Activated CD8-positive, alpha-beta memory T cell treated with anti-CD3 and anti-CD28 coated beads for 1 hour (primary cell): ENCODE measurements at places on chromosomes 2 and 18.

- DNase-seq, result no peak
These were observed 31.2 kb downstream of the ARHGAP25 start for GRCh38 chr2:68765739-68766375.

DNA sequence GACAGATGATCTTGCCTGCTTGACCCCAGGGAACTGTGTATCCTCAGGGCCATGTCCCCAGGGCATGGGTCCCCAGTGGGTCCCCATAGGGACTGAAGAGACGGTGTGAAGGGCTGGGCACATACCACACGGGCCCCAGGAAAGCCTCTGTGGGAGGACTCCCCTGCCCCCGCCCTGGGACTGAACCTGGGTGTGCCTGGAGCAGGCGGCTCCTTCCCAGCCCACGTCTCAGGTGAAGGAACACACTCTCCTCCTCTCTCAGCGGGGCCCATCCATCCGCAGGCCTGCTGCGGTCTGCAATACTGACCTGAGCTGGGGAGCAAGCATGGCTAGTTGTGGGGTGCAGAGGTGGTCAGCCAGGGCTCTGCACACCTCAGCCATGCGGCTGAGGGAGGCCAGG is 45.2 kb downstream of the KIF1A start:
- no peak for DNase-seq

GRCh38 chr18:62186499-62186773 is 420 bp downstream of the PIGN start:
- DNase-seq, result no peak

GRCh38 chr2:46913471-46914381 is 1.9 kb downstream of the MCFD2 start:
- no peak for DNase-seq

DNA sequence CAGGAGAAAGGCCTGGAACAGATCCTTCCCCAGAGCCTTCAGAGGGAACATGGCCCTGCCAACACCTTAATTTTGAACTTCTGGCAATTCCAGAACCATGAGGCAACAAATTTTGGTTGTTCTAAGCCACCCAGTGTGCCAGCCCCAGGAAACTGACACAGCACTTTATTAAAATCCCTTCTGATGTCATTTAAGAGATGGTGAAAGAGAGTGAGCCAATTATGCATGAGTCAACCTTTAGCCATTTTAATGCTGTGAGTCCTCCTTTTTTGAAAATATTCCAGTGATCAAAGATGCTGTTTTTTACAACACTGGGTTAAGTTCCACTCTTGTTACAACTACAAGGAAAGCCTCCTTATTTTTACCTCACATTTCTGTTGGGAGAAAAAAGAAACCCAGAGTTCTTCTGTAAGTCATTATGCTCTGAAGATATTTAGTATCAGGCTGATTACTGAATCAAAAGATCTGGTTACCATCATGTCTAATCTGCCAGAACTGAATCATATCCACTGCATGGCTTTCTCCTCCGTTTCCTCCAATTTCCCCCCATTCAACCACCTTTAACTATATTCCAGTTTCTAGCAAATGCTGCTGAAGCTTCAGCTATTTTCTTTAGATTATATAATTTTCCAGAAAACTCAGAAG is 235.4 kb downstream of the TXNL1 start:
- DNase-seq, result no peak

DNA sequence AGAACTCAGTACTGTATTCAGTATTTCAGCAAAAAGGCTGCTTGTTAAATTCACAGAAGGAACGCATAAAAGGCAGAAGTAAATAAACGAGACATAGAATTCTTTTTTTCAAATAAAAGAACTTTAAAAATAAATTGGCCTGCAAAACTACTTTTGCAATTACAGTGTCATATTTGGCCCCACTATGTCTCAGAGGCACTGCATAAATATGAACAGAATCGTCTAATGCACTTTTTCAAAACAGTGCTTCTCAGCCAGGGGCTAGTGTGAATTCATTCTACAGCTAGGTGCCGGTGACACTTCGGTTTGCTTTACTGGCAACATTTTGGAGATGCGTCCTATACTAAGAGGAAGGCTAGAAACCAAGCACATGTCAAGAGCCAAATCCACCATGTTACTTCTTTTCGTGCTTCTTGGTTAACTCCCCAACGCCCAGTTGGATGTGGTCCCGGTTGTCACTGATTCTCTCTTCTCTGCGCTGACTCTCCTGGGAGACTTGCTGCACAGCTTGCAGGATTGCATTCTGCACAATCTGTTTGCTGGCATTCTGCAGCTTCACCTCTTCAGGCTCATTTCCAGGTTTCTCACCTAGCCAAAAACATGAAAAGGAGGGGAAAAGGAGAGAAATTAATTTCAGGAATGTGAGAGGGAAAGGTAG is 51.8 kb downstream of the AKAIN1 start:
- DNase-seq, result no peak

DNA sequence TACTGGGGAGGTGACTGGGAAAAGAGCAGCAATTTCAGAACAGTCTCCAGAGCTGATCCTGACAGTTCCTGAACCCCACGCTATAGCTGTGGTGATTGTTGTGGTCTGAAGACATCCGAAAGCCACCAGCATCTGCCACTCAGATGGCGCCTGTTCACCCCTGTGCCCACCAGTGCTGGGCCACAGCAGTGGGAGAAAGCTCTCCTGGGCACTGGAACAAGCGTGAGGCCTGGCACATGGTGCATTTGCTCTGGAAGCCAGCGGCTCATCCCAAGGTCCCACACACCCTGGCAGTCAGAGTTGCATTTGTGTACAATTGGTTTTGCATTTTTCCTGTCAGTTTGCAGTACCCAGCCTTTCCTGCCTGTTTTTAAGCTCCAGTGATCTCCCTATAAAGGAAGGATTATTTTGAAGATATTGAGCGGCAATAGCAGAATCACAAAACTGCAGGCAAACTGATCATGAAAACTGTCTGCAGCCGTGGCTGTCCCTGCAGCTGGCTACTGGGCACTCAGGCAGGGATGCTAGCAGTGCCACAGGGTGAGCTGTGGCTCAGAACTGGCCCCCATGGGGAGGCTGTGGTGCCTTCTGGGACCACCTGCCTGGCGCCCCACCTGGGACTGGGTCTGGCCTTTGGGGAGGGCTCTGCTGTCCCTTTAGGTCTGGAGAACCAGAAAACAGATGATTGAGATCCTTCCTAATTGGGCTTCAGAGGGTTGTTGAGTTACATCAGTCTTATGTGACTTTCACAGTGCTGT is 30.1 kb downstream of the IMPA2 start:
- DNase-seq, result no peak

DNA sequence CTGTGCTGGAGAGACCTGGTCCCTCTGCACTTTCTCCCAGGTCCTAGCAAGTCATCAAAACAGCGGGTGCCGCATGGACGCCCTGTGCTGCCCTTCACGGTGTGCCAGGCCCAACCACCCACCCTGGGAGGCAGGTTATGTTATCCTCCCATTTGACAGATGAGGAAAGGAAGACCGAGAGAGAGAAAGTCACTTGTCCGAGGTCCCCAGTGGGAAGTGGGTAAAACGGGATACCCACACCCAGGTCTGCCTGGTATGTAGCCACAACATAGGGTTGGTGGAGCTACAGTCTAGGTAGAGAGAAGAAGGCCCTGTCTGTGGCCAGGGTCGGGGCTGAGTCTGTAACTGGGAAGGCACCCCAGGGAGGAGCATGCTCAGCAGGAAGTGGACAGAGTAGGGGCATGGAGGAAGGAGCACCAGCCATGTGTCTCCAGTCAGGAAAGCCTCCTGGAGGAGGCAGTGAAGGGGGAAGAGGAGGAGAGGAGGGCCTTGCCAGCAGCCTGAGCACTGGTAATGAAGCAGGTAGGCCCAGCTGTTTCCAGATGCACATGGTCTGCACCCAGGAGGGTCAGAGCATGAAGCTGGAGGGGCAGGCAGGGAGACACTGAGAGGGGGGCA is 98.4 kb downstream of the ZFP36L2 start:
- DNase-seq, result no peak

DNA sequence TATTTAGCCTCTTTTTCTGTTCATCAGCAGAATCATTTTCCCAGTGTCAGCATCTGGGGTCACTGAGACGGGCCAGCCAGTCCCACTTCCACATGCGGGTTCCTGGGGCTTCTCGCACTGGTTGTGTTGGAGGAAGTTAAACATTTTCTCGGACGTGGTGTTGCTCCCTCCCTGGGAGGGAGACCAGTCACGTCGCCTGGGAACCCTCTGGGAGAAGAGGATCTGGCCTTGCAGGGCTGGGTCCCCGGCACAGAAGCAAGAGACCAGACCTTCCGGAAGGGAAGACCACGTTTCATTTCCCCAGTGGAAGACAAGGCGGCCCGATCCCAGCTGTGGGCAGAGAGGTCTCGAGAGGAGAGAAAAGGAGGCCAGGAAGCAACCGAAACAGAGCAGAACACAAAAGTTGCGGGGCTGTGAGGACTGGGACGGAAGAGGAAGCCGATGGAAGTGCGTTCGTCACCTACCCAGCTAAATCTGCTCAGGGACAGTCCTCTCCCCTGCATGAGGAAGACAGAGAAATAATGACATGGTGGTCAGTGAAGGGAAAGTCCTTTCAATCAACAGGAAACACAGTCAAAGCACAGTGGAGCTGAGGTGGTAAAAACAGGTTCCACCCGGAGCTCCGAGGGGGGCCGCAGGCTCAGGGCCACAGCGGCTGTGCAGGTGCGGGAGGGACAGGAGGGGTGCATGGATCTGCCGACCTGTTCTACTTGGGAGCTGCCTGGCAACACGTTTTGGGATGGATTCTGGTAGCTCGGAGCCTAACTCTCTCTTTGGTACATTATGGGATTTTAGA is 144.4 kb downstream of the MBP start:
- no peak for DNase-seq

DNA sequence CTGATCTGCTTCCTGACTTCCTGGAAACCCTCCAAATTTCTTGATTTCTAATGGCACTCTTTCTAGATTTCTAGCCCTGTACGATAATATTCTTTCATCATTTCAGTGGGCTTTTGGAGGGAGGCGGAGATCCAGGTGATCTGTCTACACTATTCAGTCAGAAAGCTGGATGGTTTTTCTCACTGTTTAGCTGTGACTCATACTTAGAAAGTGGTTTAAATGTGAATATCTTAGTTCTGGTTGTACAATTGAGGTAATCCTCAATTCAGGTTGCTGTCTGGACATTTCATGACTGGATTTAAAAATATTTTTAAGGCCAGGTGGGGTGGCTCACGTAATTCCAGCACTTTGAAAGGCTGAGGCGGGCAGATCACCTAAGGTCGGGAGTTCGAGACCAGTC is 20.8 kb downstream of the SEH1L start:
- no peak for DNase-seq

DNA sequence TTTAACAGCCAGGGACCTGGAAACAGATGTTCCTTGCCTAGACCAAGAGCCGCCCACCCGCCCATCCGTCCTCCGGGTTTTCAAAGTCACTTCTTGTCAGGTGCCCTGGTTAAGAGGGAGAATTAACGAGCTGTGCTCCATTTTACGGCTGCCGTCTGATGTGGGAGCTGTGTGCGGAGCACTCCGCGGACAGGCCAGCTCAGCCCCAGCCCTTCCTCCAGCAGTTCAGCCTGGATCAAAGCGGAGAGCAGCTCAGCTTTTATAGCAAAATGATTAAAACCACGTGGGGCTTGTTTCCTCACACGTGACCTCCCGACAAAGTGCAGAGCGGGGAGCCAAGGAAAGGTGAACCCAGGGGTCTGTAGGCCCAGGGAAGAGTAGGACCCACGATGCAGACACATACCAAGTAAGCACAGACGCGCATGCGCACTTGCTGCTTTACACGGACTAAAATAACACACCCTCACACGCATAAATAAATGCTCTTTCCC is 46.1 kb upstream of the PKDCC start:
- DNase-seq, result no peak

DNA sequence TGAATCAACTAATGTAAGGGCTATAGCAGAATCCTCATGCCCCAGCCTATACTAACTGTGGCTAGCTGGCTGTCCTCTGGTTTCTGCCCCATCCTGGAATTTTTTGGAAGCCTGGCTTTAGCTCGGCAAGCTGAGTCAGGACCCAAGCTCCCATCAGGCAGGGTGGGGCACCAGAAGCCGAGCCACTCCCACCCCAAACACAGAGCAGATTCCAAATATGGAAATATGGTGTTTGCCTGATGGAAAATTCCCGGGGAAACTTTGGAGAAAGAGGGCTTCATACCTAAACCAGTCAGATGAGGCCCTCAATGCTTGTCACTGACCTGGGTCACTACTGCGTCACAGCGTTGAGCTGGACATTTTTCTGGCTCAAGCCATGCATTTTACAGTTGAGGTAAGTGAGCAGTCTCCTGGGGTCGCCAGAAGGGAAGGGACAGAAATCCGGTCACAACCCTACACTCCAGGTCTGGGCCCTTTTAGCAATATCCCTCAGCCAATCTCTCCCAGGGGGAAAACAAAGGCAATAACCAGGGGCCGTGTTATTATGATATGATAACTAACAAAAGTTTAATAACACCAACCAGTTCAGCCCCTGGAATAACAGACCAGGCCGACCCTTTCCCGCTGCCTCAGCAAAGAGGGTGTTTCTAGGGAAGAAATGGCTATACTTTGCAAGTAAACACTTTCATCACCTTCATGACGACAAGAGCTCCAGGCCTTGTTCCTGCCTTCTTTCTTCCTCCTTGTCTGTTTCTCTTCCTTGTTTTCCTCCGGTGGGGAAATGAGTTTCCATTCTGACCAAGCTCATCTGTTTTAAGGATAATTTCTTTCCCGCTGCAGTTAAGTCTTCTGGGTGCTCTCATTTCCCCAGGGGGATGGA is 37.7 kb downstream of the PSD4 start:
- no peak for DNase-seq

DNA sequence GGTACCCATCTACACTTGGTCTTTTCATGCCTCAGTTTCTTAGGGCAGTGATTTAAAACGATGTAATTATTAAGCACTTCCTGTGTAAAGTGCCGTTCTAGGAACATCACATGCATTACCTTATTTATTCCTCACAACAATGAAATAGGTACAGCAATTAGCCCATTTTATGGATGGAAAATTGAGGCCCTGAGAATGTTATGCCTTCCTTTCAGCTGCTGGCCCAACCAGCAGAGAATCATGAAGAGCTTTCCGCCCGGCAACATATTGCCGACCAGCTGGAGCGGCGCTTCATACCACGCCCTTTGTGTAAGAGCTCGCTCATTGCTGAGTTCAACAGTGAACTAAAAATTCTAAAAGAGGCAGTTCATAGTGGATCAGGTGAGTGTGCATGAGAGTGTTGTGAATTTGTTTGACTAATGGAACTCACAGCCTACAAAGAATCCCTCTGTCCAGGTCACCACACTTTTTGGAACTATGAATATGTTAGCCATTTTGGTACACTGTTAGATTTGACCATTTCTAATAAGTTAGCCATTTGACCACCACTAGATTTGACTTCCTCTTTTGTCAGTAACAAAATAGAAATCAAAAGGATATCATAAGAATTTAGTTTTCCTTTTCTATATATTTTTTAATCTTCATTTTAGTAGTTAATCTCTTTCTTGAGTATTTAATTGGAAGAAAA is 25.6 kb upstream of the RPE start:
- DNase-seq, result no peak

- DNase-seq, result no peak
These were observed 1.6 kb downstream of the NFATC1 start for GRCh38 chr18:79397247-79397829.
